ENCODE measurements at places on chromosomes 4 and X.

DNA sequence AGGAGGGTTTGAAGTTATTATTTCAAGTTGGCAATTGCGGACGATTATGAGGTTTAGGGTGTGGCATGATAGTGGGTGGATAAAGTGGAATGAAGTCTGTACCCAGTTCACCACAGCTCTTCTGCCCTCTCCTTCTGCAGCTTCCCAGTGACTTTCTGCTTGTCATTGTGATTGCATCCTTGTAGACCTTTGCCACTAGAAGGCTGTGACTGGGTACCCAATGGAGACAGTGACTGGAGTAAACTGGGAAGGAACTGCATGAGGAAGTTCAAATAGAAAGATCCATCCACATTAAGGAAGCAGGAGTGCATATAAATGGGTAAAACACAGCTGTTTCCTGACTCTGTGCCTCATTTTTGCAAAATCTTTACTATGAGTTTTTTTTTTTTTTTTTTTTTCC, 53.5 kb upstream of the SPANXN3 start:
- no peak for DNase-seq

- no peak for DNase-seq
Measured at GRCh38 chrX:39261446-39262147, 460.3 kb downstream of the MID1IP1 start.

GRCh38 chr4:3639613-3640586, 107.7 kb upstream of the LRPAP1 start:
- DNase-seq, result no peak

DNA sequence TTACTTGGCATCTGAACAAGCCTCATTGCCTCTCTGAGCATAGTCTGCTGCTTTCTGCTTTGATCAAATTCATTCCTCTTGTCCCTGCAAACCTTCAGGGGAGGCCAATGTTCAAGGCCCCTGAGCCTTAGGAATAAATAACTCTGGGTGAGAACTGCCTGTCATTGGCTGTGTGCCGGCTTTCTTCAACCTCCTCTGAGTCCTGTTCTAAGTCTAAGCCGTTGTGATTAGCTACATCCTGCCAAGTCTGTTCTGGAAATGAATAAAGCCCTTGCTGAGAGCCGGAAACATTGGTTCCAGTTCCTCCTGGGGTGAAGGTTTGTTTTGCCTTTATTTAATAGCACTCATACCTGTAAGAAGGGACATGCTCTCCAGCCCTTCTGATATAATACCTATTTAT, 13.8 kb downstream of the RNF4 start:
- DNase-seq, result peak; percentile 67

- no peak for DNase-seq
Measured at GRCh38 chr4:99885063-99885664, 9.1 kb downstream of the LAMTOR3 start.

GRCh38 chrX:148530464-148531077, 30.2 kb downstream of the AFF2 start:
- no peak for DNase-seq

GRCh38 chr4:84965553-84966381, 723 bp downstream of the WDFY3 start:
- DNase-seq, result no peak

DNA sequence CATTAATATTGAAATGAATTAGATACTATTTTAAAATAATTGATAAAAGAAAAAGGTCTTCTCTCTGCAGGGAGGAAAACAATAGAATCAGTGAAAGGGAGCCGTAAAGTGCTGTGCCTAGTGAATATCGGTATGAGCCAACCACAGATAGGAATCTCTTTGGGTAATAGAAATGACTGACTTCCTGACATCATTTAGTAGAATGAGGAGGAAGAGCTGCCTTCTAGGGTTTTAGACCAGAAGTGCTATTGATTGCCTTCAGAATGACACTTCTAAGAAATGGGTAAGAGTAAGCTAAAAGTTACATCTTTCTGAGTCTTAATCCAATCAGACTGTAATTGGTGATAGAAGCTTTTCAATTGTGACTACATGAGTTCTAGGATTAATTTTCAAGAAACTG, 134.0 kb upstream of the MAP9 start:
- no peak for DNase-seq

GRCh38 chr4:38768968-38769394, 13.8 kb downstream of the TLR10 start:
- no peak for DNase-seq

DNA sequence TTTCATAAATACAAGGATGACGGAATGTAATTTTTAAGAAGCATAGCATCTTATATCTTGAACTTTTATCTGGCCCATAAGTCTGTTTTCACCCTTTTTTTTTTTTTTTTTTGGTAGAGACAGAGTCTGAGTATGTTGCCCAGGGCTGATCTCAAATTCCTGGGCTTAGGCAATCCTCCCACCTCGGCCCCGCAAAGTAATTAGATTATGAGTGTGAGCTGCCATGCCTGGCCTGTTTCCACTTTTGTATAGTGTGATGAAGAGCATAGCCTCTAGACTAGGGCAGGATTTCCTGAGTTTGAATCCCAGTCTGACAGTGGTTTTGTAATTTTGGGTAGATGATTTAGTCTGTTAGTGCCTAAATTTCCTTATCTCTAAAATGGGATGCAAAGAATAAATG, 11.0 kb downstream of the STIM2 start:
- no peak for DNase-seq

- DNase-seq, result no peak
Measured at GRCh38 chr4:165502916-165503907, 124.4 kb downstream of the CPE start.

DNA sequence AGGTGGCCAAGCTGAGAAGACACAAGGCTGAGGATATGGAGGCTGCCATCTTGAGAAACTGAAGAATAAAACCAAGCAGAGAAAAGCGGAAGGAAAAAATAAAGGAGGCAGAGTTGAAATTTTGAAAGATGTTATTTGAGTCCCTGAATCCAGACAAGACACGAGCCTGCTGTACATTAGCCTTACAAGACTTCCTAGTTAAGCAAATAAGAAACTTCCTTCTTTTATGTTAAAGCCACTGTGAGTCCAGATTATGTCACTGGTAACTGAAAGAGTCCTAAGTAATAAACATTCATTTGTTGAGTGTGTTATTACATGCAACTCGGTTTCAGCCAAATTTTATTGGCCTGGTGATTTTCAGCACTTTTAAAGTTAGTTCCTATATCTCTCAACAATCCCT, 30.4 kb downstream of the DRD5 start:
- DNase-seq, result no peak

GRCh38 chrX:51047950-51048349, 137.4 kb downstream of the BMP15 start:
- DNase-seq, result no peak

DNA sequence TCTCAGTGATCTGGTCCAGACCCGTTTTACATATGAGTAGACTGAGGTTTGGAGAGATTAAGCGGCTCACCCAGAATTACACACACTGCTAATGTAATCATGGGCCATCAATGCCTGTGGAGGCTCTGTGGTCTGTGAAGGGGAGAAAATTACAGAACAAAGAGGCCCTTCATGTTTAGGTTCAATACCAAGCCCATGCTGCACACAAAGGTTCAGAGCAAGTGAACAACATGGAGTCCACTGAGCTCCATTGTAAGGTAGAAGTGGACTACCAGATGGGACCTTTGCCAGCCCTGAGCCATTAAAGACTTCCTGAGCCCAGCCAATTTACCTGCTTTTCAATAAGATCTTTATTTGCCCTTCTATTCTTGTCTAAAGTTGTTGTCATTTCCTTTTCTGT, 109.8 kb downstream of the LUZP4 start:
- DNase-seq, result no peak

DNA sequence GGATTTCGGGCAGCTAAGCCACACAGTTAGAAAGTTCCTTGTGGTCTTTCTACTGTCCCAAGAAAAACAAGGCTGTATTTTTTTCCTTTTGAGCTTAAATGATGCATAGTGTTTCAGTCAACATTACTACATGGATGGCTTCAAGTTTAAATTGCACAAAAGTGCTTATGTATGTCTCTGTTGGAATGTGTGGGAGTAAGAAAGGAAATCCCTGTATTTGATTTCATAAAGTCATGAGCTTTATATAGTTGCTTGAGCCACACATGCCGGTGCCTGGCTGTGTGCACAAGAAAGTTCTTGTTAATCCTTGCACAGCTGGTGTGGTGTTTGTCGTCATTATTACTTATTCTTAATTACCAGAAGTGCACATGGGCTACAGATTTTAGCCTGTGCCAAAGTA, 262.2 kb downstream of the ARHGAP10 start:
- no peak for DNase-seq

DNA sequence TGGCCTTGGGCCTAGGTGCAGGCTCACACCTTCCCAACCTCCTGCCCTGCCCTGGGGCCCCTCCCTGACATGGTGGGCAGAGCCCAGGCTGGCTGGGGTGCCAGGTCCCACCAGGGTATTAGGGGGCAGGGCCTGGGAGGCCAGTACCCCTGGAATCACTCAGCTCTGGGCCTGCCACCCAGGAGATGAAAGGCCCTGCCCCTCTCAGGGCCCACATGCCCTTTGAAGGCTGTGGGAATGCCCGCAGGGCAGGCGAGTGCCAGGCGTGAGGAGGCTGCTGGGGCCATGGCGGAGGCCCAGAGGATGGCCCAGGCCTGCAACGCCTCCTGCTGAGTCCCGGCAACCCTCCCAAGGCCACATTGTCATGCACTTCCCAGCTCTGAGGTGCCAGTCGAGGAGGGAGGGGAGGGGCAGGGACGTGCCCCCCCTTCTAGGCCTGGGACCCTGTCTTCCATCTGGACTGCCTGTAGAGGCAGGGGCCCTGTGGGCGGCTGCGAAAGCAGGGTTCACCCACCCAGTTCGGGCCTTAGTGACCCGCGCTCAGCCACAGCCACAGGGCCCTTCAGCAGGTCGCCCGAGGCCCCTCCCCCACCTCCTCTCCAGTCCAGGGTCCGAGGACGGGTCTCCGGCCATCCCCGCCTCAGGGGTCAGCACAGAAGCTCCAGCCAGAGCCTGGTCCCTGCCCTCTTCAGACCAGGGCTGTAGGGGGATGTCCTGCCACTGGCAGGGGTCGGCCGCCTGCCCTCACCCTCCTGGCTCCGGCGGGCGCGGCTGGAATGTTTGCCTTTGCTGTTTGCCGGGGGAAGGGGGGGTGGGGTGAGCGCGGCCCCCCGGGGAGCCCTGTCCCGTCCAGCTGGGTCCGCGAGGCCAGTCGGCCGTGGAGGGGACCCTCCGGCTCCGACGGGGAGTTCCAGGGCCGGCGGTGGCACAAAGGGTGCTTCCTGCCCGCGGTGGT, 26.7 kb upstream of the FGFR3 start:
- no peak for DNase-seq

DNA sequence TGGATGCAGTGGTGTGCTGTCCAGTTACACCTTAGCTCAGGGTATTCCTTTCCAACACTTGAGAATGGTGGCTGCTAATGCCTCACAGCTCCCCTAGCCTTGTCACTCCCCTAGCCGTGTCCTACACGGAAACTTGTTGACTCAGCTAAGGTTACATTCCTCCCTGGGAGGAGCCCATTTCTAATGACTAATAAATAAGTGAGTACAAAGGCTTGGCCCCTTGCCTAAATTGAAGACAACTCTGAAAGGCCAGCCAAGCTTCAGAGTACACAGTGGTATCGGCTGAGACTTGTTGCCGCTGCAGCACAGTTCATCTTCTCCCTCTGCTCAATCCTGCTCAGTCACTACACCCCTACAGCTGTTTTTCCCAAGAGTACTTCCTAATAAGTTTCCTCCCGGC, 21.2 kb upstream of the SLC25A31 start:
- no peak for DNase-seq

- no peak for DNase-seq
Measured at GRCh38 chr4:123893011-123893981, 496.7 kb downstream of the SPRY1 start.

DNA sequence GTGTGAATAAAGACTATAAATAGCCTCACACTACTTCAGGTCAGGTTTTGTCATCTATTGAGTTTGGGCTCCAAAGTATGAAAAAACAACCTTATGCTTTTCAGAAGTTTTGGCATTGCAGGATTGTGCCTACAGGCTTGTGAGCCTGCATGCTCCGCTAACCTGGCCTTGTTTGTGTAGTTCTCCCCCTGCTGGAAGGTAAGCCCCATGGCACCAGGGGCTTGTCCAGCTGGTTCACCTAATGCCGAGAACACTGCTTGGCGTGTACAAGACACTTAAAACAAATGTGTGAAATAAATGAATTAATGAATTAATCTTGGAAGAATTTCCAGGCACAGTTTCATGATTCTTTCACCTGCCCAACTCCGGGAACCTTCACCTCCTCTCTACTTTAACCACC, 1.8 kb upstream of the HSD17B10 start:
- DNase-seq, result peak; percentile 9

DNA sequence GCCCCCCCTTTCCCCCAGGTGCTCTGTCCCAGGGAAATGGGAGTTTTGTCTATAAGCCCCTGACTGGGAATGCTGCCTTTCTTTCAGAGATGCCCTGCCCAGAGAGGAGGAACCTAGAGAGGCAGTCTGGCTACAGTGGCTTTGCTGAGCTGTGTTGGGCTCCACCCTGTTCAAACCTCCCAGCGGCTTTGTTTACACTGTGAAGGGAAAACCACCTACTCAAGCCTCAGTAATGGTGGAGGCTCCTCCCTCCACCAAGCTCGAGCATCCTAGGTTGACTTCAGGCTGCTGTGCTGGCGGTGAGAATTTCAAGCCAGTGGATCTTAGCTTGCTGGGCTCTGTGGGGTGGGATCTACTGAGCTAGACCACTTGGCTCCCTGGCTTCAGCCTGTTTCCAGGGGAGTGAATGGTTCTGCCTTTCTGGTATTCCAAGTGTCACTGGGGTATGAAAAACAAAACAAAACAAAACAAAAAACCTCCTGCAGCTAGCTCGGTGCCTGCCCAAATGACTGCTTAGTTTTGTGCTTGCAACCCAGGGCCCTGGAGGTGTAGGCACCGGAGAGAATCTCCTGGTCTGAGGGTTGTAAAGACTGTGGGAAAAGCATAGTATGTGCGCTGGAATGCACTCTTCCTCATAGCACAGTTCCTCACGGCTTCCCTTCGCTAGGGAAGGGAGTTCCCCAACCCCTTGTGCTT, 41.7 kb downstream of the ITM2A start:
- no peak for DNase-seq

DNA sequence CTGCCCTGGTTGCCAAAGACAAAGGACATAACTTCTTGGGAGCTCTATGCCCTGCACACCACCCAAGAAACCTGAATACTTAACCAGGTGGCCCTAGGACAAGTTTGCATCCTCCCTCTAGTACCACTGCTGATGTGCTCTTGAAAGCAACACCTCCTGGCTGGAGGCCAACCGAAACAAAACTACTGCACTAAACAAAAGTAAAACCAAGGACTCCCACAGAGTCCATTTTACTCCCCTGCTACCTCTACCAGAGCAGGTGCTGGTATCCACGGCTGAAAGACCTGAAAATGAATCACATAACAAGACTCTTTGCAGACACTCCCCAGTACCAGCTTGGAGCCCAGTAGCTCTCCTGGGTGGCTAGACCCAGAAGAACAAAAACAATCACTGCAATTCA, 941.8 kb downstream of the RAPGEF2 start:
- DNase-seq, result peak; percentile 7

DNA sequence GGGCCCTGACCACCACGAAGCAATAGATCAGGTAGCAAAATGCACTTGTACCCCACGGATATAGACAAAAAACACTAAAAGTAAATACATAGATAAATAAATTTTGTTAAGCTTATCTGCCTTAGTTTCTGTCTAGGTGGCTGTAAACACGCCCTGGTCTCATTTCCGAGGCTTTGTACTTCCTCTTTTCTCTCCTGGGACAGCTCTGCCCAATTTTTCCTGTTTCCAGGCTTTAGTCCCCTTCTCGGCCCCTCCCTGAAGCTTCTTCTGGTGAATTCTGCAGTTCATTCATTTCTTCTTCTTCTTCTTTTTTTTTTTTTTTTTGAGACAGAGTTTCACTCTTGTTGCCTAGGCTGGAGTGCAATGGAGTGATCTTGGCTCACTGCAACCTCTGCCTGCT, 73.4 kb upstream of the STOX2 start:
- DNase-seq, result no peak

Measured in GM12878 (cell line).